ENCODE measurements at places on chromosomes 6 and 20. TPM values are rescaled to one million over a fixed set of nuclear protein-coding genes. Genes with fewer than 3 reads are reported as not detected.

- DNase-seq: no peak
Observed at GRCh38 chr6:4883298-4883697, 107.1 kb downstream of the CDYL start.

- DNase-seq: no peak
Observed at GRCh38 chr20:61850926-61851900, 214.5 kb downstream of the TAF4 start.

GRCh38 chr20:64280460-64280843 is 24.9 kb downstream of the PCMTD2 start:
- DNase-seq: no peak

DNA sequence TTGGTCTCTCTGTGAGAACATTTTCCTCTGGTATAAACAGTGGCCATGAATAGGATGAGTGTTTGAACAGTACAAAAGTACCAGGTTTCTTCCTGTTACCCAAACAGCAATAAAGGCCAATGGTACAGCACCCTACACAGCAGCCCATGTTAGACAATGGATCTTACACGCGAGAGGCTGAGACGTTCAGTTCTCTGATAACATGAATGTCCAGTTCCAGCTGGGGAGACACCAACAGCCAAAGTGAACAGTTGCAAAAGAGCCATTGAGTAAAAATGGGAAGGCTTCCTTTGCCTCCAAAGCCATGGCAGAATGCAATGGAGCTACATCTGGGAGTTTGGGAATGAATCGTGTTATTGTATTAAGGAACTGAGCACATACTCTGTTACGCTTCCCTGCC is 246.8 kb upstream of the SGK1 start:
- no peak for DNase-seq

DNA sequence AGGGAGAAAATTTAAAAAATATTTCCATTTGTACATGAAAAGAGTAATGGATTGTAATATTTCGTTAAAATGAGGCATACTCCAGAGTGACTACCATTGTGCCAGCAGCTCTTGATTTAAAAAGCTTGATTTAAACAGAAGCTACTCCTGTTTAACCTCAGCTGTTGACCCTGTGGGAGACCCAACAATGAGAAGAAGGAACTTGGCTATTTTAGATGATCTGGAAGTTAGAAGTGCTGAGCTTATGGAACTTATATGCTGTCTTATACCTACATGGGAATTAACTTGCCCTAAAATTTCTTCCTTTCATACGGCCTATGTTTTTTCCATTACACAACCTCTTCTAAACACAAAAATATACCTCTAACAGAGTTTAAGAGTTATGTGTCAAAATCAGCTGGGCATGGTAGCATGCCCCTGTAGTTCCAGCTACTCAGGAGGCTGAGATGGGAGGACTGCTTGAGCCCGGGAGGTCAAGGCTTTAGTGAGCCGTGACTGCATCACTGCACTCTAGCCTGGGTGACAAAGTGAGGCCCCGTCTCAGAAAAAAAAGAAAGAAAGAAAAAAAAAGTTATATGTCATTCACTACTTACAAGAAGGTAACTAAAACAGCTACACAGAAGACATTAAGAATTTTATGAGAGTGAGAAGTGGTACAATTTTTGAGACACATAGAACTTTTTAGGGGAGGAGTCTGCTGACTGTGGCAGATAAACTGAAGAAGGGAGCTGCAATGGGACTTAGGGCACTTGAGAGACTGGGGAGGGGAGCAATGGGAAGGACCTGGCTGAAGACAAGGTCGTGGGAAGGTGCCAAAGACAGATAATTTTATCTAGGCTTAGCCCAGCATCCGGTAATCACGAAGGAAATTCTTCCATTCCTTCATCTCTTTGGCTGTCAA is 139.9 kb downstream of the MYB start:
- DNase-seq: no peak

DNA sequence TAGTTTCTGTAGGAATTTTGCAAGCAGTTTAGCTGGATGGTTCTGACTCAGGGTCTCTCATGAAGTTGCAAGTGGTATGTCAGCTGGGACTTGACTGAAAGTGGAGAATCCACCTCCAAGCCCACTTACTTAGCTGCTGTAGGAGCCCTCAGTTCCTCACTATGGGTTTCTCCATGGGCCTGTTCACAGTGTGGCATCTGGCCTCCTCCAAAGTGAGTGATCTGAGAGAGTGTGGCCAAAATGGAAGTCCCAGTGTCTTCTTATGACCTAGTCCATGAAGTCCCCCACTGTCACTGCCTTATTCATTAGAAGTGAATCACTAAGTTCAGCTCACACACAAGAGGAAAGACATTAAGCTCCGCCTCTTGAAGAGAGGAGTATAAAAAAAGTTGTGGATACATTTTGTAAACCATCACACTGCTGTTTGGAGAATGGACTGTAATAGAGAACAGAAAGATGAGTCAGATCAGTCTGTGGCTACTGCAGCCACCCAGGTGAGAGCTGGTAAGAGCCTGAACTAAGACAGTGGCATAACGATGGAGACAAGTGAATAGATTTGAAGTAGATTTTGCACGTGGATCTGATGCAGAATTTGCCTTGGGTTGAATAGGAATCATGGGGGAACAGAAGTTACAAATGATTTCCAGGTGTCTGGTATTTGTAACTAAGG is 4.9 kb upstream of the NELFCD start:
- no peak for DNase-seq

GRCh38 chr20:5880326-5880725 is 70.0 kb downstream of the TRMT6 start:
- DNase-seq: no peak

- DNase-seq: no peak
Observed at GRCh38 chr6:36312854-36313648, 23.6 kb downstream of the BNIP5 start.

- no peak for DNase-seq
Observed at GRCh38 chr6:148287623-148288333, 54.9 kb upstream of the SASH1 start.

DNA sequence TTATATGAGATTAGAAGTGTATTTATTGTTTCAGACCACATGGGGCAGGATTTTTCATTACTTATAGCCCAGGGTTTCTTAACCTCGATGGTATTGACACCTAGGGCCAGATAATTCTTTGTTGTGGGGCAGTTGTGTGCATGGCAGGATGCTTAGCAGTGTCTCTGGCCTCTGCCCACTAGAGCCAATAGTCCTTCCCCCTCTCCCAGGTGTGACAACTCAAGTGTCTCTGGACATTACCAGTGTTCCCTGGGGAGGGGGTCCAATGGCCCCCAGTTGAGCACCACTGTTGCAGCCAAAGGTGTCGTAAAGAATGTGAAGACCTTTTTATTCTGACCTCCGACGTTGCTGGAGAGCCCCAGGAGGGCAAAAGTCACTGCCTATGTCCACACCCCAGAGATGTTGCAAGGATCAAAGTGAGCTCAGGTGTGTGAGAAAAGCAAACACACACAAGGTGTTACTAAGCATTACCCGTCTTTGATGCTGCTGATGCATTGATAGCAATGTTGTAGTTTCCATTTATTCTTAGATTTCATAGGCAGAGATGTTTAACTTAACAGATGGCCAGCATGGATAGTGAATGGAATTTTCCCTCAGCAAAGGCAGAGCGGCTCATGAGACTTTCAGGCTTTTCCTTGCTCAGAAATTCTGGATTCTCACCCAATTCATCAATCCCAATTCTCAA is 22.2 kb downstream of the BANF2 start:
- peak; percentile 29 for DNase-seq

GRCh38 chr6:16741112-16742016 is 19.9 kb downstream of the ATXN1 start:
- no peak for DNase-seq

The RCAN2 gene
- polyA plus RNA-seq: 6.0 TPM

The PNLDC1 gene
- not detected for polyA plus RNA-seq

The ORC3 gene
- 80.7 TPM for polyA plus RNA-seq

The MEP1A gene
- polyA plus RNA-seq: not detected

All from GM23338 (cell line).